ENCODE measurements at places on chromosomes 2 and 18. TPM values are rescaled to one million over a fixed set of nuclear protein-coding genes. Genes with fewer than 3 reads are reported as not detected.

CTNNA2 gene
- polyA plus RNA-seq, result not detected

PLEK gene
- polyA plus RNA-seq, result 8.2 TPM

REG3A gene
- polyA plus RNA-seq, result not detected

EPAS1 gene
- 233 TPM for polyA plus RNA-seq

SERPINB11 gene
- polyA plus RNA-seq, result 0.52 TPM

MALT1 gene
- polyA plus RNA-seq, result 6.9 TPM

MPP4 gene
- polyA plus RNA-seq, result 0.08 TPM

PPP1R1C gene
- polyA plus RNA-seq, result 1.2 TPM

ASXL3 gene
- 0.08 TPM for polyA plus RNA-seq

MTCL1 gene
- polyA plus RNA-seq, result 1.3 TPM

GKN1 gene
- polyA plus RNA-seq, result not detected

MOGAT1 gene
- 0.18 TPM for polyA plus RNA-seq

GCFC2 gene
- 9.5 TPM for polyA plus RNA-seq

RAB27B gene
- 5.0 TPM for polyA plus RNA-seq

NPPC gene
- polyA plus RNA-seq, result not detected

FAM237A gene
- polyA plus RNA-seq, result not detected

LIPG gene
- polyA plus RNA-seq, result 3.7 TPM

KCNIP3 gene
- polyA plus RNA-seq, result 2.7 TPM

FBXO11 gene
- polyA plus RNA-seq, result 31.4 TPM

ALPP gene
- 15.5 TPM for polyA plus RNA-seq

LIMS2 gene
- 138 TPM for polyA plus RNA-seq

CD8B2 gene
- polyA plus RNA-seq, result 0.13 TPM

CPS1 gene
- 0.57 TPM for polyA plus RNA-seq

NPC1 gene
- 47.7 TPM for polyA plus RNA-seq

ITGB1BP1 gene
- polyA plus RNA-seq, result 49.7 TPM
